ENCODE measurements at places on chromosomes 3 and 15.

DNA sequence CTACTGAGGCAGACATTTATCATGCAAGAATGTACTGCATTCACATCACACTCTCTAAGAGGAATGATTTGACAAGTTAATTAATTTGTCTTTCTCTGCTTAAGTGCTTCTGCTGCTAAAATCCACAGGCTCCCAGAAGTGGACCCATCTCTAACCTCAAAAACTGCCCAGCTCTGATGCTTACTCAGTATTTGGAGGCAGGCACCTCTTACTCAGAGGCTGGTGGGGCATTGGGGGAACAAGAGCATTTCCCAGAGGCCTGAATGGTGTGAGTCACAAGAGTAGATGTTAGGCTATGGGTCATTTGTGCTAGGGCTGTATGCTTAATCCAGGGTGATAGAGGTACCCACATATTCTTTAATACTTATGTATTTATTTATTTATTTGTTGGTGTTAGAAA is 34.4 kb upstream of the HCN4 start:
- no peak for DNase-seq

- DNase-seq, result no peak
Measured at GRCh38 chr3:5644773-5645670, 457.5 kb downstream of the EDEM1 start.

GRCh38 chr15:101338502-101339057 is 43.5 kb upstream of the SNRPA1 start:
- no peak for DNase-seq

DNA sequence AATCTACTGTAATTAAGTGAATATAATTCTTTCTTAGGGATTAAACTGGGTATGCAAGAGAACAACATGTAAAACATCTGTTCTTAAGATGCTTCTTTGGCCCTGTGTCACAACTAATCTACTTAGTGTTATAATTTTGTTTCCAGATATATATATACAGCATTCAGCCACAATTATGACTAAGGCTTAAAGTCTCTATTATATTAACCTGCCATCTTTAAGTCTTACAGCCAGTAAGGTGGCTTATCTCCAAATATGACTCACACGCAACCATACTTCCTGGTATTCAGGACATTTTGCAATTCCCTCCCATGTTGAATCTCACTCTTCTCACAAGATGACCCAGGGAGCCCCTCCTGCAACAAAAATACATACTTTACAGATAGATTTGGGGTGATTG is 6.6 kb upstream of the KBTBD8 start:
- DNase-seq, result no peak

DNA sequence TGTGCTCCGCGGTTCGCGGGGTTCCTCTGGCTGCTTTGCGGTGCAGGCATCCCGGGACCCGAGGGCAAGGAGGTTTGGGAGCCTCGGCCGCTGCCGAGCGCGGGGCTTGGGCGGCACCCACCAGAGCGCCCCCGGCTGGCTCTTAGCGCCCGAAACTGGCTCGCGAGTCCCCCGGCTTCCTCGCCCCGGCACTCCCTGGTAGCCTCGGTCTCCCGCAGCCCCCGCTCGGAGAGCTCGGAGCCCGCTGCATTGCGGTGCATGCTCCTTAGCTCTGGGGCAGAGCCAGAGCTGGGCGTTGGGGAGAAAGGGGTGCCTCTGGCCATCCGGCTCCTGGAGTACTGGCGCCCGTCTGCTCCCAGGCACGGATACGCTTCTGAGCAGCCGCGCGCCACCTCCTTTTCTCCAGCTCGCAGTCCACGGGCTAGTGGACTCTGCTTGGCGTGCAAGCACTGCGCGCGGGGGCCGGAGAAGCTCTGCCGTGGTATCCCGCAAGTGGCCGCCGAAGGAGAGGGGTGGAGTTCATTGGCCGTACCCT is 753 bp downstream of the EPHB1 start:
- DNase-seq, result no peak

DNA sequence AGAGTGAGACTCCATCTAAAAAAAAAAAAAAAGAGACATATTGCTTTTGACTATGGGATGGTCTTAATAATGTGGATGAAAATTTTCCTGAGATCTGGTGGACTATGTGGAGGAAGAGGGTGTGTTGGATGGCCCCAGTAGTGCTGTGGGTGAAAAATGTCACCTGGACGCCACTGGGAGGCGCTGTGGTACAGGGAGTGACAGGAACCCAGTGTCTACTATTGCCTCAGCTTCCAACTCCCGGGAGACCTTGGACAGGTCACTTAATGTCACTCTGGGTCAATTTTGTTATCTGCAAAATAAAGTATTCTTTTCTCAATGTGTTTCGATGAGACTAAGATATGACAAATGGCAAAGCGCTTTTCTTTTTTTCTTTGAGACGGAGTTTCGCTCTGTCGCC is 27.7 kb upstream of the DCP1A start:
- DNase-seq, result peak; percentile 82

- no peak for DNase-seq
Measured at GRCh38 chr3:74067296-74067695, 442.6 kb upstream of the PDZRN3 start.

GRCh38 chr3:119347036-119347435 is 52.9 kb downstream of the ARHGAP31 start:
- no peak for DNase-seq

GRCh38 chr15:66670762-66671580 is 31.1 kb upstream of the SMAD6 start:
- DNase-seq, result no peak

- DNase-seq, result no peak
Measured at GRCh38 chr3:46660543-46661523, 32.6 kb downstream of the ALS2CL start.

GRCh38 chr3:104715972-104716371 is 650.7 kb upstream of the ALCAM start:
- no peak for DNase-seq

- DNase-seq, result no peak
Measured at GRCh38 chr3:112582244-112582874, 20.5 kb downstream of the SLC35A5 start.

GRCh38 chr3:78258798-78259197 is 1218.9 kb downstream of the ROBO2 start:
- DNase-seq, result no peak

- no peak for DNase-seq
Measured at GRCh38 chr3:127600749-127601456, 2.7 kb downstream of the MCM2 start.

DNA sequence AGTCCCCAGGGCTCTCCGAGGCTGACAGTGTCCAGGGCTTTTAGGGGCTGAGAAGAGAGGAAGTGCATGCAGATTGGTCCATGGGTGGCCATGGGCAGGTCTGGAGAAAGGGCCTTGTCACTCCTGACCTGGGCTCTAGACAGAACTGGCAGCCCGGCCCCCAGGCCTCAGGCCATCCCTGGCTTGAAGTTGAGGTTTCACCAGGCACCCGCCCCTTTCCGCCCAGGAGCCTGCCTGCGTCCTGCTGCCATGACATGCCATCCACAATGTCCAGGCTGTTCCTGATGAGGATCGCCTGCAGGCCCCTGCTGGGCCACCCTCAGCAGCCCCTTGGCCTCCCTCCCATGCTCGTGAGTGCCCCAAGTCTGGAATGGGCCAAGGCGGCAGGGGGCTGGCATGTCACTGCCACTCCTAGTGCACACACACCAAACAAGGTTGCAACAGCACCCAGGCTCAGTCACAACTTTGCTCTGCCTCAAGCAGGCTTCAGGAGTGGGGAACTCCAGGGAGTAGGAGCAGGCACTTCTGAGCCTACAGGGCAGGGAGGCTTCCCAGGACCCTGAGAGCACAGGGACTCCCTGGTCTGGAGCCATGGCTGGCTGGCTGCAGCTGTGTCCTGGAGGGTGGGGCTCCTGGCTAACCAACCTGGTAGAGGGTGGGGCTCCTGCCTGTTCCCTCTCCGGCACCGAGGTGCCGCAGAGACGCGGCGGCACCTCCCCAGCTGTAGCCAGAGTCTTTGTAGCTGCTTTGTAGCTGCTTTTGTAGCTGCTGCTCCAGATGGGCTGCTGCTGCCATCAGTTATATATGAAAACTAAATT is 1457.1 kb upstream of the GBE1 start:
- no peak for DNase-seq

DNA sequence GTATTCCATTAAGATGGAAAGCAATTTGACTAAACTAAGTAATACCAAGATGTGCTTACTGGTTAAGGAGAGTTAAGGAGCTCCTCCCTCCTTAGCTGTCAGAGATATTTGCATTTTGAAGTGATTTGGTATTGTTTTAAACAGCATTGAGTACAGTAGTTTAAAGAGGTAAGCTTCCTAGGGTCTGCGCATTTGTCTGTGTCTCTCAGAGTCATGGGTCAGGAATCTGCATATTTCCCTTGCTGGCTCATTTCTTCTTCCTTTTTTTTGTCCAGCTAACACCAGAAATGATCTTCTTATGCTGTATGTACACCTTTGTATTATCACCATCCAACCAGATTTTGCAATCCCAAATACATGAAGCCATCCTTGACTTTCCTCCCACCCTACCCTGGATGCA is 163.0 kb upstream of the BFSP2 start:
- DNase-seq, result no peak

GRCh38 chr15:28902856-28903255 is 17.1 kb downstream of the APBA2 start:
- no peak for DNase-seq

DNA sequence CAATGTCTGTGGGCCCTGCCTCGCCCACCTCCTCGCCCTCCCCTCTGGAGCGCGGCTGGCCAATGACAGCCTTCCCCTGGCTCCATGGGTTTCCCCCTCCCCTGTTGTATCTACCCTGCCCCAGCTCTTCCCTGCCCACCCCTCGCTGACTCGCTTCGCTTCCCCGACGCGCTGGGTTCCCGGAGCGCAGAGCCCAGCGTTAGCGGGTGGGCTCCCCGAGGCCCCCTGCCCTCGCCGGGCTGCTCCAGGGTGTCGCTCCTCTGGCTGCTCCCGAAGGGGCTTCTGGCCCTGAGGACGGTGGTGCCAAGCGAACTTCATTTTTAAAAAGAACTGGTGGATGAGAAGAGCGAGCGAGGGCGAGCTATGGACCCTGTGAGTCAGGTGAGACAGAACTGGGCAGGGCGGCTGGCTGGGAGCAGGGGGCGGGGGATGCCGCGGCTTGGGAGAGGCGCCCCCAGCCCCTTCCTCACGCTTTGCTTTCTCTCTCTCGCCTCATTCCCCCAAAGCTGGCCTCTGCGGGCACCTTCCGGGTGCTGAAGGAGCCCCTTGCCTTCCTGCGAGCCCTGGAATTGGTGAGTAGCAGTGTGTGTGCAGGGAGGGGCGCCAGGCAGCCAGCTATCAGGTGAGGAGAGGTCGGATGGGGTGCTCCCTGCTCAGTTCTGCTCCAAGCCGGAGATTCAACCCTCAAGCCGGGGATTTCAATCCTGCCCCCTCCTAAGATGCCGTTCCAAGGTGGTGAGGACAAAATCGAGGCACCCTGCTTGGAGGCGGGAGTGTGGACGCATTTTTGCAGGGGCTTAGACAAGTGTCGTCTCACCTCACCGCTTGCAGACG is at the start of gene SYNPR:
SYNPR (plus strand) TSS at position 138 of the 834 bp plus-strand sequence.
- peak; percentile 39 for DNase-seq

- DNase-seq, result no peak
Measured at GRCh38 chr15:38129531-38130204, 123.0 kb upstream of the SPRED1 start.

- no peak for DNase-seq
Measured at GRCh38 chr15:71811752-71812735, 1.7 kb downstream of the NR2E3 start.

DNA sequence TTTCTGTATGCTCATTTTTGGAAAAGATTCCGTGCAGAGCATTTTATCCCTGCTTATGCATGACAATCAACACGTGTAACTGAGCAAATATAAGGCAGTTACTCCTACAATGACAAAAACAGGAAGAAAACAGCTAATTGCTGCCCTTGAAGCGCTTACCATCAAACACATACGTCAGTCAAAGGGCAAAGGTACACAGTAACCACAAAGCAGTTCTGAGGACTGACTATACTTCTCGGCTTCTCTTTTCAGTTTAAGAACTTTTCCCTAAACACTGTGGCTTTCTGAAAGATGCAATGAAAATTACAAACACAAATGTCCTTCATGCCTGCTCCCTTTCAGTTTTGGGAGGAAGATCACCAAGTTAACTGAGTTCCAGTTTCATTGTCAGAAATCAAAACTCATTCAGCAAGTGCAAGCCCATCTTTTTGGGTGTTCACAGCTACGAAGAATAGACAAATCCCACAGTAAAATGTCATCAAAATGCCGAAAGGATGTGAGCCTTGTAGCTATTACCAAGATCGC is 602.8 kb downstream of the FOXP1 start:
- DNase-seq, result no peak

GRCh38 chr15:92981333-92981732 is 81.2 kb downstream of the CHD2 start:
- no peak for DNase-seq

- no peak for DNase-seq
Measured at GRCh38 chr15:89654847-89655805, at the start of gene KIF7. Gene KIF7, minus strand, starts transcription at chr15:89655467. Its CDS starts 2,537 bp downstream, at chr15:89652930.

DNA sequence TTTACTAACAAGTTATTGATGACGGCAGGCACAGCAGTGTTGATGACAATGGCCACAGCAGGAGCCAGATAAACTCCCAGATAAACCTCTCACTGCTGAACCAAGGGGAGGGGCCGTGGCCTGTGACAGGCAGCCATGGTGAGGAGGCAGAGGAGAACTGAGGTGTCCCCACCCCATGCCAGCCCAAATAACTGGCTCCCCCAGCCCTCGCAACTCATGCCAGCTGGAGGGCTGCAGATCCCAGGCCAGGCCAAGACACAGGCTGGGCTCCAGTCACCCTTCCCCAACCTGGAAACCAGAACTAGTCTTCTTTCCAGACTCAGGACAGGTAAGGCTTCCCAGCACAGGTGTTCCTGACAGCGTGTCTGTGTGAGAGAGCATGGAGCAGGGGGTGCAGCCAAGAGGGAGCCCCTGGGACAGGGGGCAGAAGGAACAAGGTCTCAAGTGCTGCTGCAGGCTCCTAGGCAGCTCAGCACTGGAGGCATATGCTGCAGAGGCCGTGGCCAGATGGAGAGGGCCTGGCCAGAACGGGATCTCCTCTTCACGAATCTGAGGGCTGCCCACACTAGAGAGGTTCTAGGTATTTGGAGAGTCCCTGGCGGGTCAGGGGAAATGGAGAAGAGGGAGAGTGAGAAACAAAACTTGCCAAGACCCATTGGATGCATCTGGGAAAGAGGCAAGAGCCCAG is 15.9 kb downstream of the PLA2G4F start:
- no peak for DNase-seq

- no peak for DNase-seq
Measured at GRCh38 chr15:67997996-67998395, 56.1 kb upstream of the PIAS1 start.

DNA sequence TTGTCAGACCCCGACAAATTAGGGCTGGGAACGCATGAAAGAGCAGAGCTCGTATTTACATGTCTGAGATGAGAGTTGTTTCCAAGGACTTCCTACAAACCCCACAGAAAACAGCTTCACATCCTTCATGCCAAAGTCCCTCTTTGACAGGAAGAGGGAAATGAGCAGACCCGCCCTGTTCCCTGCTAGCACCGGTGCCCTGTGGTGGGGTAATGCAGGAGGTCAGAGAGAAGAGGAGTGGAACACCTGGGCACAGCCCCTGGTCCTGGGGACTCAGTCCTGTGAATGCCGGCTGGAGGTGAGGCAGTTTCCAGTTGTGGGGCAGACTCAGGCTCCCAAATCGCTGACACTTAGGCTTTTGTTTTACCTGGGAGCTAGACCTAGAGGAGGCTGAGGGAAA is 4.0 kb downstream of the PLA2G4D start:
- DNase-seq, result no peak

GRCh38 chr3:49805367-49805782 is 2.3 kb downstream of the INKA1 start:
- no peak for DNase-seq
